Endothelial cell of umbilical vein (primary cell): ENCODE measurements at places on chromosomes 11 and 22. TPM values are rescaled to one million over a fixed set of nuclear protein-coding genes. Genes with fewer than 3 reads are reported as not detected.

- no peak for DNase-seq
These were observed 1234.0 kb downstream of the TBC1D22A start for GRCh38 chr22:47996446-47996857.

DNA sequence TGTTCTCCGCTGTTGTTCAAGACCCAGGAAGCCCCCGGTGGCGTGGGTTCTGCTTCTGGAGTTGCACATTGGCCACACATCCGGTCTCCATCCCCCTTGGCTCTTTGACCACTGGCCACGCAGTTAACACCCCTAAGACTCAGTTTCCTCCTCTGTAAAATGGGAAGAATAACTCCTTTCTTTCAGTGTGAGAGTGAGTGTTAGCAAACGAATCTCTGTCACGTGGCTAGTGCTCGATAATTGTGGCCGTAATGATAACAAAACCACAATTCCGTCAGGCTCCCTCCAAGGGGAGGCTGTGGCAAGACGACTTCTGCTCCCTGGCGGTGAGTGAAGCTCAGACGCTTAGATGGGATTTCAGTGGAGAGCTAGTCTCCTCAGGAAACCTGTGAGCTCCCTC, 315.2 kb upstream of the B3GAT1 start:
- no peak for DNase-seq

DNA sequence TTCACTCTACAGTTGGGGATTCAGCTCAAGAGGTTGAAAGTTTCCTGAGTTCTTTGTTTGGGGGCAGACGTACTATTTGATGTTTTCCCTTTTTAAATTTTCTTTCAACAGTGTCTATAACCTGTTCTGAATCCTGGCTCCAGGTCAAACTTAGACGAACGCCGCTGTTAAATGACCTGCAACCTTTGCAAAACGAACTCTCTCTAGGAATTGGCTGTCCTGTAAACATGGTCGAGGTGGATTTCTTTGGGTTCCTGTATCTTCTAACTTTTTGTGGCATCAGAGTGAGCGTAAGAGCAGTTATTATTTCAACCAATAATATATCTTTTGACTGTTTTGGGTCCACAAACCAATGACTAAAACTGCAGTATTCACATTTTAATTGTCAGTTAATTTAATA, 1.6 kb downstream of the OOSP4A start:
- DNase-seq, result no peak

DNA sequence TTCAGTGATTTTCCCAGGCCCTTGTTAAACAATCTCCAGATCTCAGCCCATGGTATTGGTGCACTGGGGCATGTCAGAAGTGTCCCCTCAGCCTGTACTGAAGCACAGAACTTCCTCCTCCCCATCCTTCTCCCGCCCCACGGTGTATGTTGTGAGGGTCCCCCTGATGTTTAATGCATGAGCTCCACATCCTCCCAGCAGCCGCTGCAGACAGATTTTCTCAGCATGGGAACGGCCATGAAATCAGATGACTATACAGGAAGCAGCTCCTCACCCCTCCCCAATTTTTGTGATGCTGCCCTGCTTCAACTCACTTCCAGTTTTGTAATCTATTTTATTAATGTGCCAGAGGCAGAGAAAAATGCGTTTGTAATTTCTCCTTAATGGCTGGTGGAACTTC, 406.0 kb downstream of the MIAT start:
- DNase-seq, result no peak

DNA sequence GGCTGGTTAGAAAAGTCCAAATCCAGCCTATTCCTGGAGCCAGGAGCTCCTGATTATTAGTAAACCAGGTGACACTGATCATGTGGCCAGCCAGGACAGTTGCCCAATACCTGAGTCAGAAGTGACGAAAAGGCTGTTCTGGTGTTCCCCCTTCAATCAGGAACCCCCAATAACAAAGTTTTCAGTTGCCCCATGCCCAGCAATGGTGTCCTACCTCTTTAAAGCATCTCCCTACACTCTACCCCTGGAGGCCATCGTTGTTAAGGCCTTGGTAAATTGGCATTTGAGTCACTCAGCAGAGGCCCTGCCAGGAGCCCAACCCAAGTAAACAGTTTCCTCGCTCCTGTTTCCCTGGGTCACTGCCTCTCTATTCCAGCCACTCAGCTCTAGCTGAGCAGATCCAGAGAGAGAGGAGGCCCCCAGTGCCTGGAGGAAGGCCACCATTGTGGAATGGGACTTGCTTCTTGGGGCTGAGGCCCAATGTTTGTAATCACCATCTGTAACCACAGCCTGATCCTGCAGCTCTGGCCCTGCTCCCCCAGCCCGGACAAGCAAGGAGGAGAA, 25.0 kb downstream of the ARHGAP1 start:
- no peak for DNase-seq

- DNase-seq, result no peak
These were observed 2.9 kb upstream of the TTLL1 start for GRCh38 chr22:43092085-43092484.

DNA sequence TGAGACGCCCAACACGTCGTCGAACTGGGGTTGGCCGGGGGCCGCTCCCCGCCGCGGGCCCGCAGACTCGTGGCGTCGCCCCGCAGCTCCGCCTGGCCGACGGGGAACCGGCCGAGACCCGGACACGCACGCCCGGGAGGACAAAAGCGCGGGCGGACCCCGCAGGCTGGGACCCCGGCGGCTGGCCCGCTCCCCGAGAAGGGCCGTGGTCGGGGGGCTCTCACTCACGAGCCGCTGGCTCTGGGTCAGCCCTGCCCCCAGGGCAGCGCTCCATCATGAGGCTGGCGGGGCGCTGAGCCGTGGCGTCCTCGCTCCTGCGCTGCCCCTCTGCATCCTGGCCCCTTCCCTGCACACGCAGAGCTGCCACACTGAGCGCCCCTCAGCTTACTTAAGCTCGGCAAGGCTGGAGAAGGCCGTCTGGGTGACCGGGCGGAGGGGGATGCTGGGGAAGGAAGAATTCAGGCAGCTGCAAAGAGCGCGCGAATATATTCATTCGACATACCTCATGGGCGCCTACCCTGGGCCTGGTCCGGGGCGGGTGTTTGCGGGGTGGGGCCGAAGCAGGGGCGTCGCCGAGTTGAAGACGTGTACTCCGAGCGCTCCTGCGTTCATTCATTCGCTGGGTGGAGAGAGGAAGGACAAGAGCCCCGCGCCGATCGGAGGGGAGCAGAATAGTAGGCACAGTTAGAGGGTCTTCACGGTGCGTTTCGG, 579 bp upstream of the CYB5R2 start:
- no peak for DNase-seq

Gene TMEM179B
- total RNA-seq, result 27.6 and 27.8 TPM in 2 replicates

Gene SCUBE2
- 1.6 and 3.5 TPM in 2 replicates for total RNA-seq

Gene HBB
- total RNA-seq, result not detected in 2 replicates

Gene BTG4
- not detected in 2 replicates for total RNA-seq
